ENCODE measurements at places on chromosomes 16 and 17. TPM values are rescaled to one million over a fixed set of nuclear protein-coding genes. Genes with fewer than 3 reads are reported as not detected.

OR2C1 gene
- total RNA-seq = not detected

CCDC40 gene
- total RNA-seq = 4.5 TPM

PCTP gene
- 18.8 TPM for total RNA-seq

TTYH2 gene
- total RNA-seq = 2.0 TPM

MT1A gene
- 25.0 TPM for total RNA-seq

SLFN5 gene
- 2.3 TPM for total RNA-seq

SLC22A31 gene
- total RNA-seq = 1.2 TPM

GAS7 gene
- total RNA-seq = 0.30 TPM

PHOSPHO1 gene
- 0.97 TPM for total RNA-seq

CTF1 gene
- total RNA-seq = not detected

BAHCC1 gene
- 12.9 TPM for total RNA-seq

NEK8 gene
- 5.0 TPM for total RNA-seq

TMC6 gene
- 12.6 TPM for total RNA-seq

LDHD gene
- total RNA-seq = 0.34 TPM

NXPH3 gene
- total RNA-seq = 0.39 TPM

GAST gene
- not detected for total RNA-seq

GCGR gene
- total RNA-seq = 0.35 TPM

MPV17L gene
- total RNA-seq = 5.8 TPM

MPP3 gene
- 19.4 TPM for total RNA-seq

MMP2 gene
- 8.7 TPM for total RNA-seq

FOXL1 gene
- 1.9 TPM for total RNA-seq

DUS1L gene
- 150 TPM for total RNA-seq

ZNF205 gene
- 16.6 TPM for total RNA-seq

CLEC19A gene
- total RNA-seq = not detected

PRSS22 gene
- total RNA-seq = 1.6 TPM

CDH8 gene
- 0.44 TPM for total RNA-seq

NSF gene
- 20.0 TPM for total RNA-seq

NTN3 gene
- not detected for total RNA-seq

TMEM107 gene
- 22.6 TPM for total RNA-seq

SEZ6 gene
- not detected for total RNA-seq

TPSG1 gene
- total RNA-seq = not detected

GAS2L2 gene
- total RNA-seq = not detected

CCR7 gene
- 1.3 TPM for total RNA-seq

CCDC78 gene
- total RNA-seq = 6.5 TPM

EPN3 gene
- 0.28 TPM for total RNA-seq

KRTAP9-2 gene
- not detected for total RNA-seq

CACNG3 gene
- not detected for total RNA-seq

TBC1D3I gene
- total RNA-seq = 0.46 TPM

FBXW10 gene
- 1.8 TPM for total RNA-seq

TMC7 gene
- 9.9 TPM for total RNA-seq

CES5A gene
- total RNA-seq = not detected

BCO1 gene
- total RNA-seq = 1.2 TPM

NPIPB13 gene
- total RNA-seq = 0.62 TPM
